ENCODE measurements at places on chromosomes 2 and 18. TPM values are rescaled to one million over a fixed set of nuclear protein-coding genes. Genes with fewer than 3 reads are reported as not detected.

Gene PTCD3
- 121 TPM for total RNA-seq

Gene SLC38A11
- not detected for total RNA-seq

Gene CYS1
- 5.9 TPM for total RNA-seq

- DNase-seq, result no peak
Observed at GRCh38 chr18:8526332-8526731, 82.9 kb upstream of the RAB12 start.

GRCh38 chr2:13002536-13003331 is 286.0 kb downstream of the TRIB2 start:
- no peak for DNase-seq

DNA sequence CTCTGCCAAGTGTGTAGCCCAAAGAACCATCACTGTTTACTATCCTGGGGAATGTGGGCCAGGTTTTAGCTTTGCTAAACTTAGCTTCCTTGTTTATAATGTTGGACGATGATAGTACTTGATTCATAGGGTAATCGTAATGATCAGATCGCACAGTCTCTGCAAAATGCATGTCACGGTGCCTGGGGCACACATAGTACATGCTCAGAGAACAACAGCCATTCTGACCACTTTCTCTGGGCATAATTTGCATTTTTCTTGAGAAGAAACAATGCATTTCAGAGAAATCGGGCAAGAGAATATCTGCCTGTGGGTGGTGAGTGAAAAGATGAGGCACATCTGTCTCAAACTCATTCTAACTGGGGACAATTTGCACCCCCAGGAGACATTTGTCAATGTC is 16.3 kb downstream of the ACKR3 start:
- no peak for DNase-seq

- no peak for DNase-seq
Observed at GRCh38 chr2:38484957-38485356, 107.9 kb upstream of the ATL2 start.

- DNase-seq, result no peak
Observed at GRCh38 chr2:59256290-59256689, 1015.2 kb upstream of the FANCL start.

- DNase-seq, result no peak
Observed at GRCh38 chr2:54076586-54076985, 38.8 kb upstream of the ACYP2 start.

DNA sequence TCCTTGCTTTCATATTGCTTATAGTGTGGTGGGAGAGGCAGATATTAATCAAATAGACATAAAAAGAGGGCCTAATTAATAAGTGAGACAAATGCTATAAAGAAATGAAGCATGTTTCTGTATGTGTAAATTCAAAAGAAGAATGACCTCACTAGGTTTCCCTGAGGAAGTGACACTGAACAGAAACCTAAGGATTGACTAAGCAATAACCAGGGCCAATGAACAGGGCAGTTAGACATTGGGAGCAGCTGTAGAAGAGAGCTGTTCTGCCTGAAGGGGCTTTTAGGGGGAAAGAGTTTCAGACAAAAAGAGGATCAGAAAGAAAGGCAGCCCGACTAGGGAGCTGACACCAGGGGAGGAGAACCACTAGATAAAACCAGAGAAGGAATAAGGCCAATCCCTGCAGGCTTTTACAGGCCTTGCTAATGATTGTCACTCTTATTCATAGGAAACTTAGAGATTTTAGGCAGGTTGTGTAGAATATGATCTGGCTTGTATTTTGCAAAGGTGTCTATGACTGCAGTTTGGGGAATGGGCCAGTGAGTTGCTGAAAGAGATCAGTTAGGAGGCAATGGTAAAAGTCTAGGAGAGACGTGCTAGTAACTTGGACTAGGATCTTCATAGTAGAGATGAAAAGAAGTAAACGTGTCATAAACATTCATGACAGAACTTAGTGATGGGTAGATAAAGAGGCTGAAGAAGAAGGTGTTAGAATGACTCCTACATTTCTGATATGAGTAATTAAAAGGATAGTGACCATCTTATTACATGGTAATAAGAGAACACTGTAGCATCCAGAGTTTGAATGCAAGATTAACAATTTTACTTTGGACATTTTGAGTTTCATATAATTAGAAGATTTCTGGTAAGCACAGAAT is 26.8 kb upstream of the NABP1 start:
- DNase-seq, result no peak
